ENCODE measurements at places on chromosomes 16 and 17. TPM values are rescaled to one million over a fixed set of nuclear protein-coding genes. Genes with fewer than 3 reads are reported as not detected.

- DNase-seq: no peak
Measured at GRCh38 chr16:19810817-19811731, 73.6 kb downstream of the GPRC5B start.

DNA sequence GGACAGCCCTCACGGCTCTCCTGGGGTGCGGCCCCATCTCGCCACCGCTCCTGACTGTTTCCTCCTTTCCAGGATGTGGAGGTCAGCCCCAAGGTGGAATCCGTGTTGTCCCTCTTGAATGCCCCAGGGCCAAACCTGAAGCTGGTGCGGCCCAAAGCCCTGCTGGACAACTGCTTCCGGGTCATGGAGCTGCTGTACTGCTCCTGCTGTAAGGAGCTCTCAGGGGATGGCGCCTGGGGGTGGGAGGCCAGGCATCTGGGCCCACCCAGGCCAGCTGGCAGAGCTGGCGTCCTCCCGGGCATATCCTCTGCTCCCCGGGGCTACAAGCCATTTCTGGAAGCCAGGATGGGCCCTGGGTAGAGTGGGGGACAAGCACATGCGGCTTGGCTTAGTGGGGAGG lies 13.2 kb downstream of the IL34 start:
- peak; percentile 31 for DNase-seq

- DNase-seq: no peak
Measured at GRCh38 chr16:57262841-57263540, 17.9 kb downstream of the ARL2BP start.

GRCh38 chr16:81397879-81398520 lies 46.6 kb upstream of the CMIP start:
- no peak for DNase-seq

DNA sequence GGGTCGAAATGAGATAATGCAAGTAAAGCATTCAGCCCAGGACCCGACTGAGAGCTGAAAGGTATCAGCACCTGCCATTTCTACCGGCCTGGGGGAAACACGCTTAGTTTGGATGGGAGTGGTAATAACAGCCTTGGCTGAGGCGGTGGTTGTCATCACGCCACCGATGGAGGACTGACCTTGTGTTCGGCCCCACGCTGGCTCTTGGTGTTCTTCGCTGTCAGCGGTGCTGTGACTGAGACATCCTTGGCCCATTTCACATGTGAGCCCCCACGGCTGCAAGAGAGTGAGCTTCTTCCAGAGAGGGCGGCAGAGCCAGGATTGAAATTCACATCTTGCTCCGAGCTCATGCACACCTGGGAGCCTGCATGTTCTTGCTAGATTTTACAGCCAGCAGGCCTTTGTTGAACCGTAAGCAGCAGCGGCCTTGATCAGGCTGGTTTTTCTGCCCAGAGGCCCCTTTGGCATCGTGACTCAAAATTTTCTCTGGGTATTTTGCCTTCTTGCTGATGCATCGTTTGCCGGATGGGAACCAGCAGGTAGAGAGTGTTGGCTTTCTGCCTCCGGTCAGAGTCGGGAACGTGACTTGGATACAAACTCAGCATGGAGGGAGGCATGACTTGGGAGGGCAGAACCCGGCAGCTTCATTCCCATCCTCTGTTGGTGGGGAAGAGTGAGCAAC lies 341.5 kb downstream of the SNX29 start:
- no peak for DNase-seq

DNA sequence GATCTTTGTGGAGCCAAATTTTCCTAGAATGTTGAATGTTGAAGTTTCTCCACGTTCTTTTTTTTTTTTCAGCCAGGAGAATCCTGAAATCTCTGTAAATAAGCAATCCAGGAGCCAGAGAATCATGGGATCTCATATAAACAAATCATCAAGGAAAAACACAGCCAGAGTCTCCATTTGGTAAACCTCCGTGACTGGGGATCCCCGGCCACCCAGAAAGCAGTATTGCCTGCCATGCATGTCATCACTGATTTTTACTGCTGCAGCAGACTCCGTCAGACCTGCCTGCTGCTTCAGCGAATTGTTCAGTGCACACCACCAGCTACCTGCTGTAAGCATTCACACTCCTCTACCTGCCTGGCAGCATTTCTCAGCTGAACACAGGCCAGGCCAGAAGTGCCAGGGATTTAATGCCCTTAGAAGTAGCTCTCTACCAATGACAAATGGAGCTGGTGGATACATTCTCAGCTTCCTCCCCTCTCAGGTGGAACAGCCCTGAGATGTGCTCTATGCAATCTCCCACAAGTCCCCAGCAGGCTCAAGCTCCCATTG lies 158.6 kb downstream of the CYLD start:
- DNase-seq: no peak

DNA sequence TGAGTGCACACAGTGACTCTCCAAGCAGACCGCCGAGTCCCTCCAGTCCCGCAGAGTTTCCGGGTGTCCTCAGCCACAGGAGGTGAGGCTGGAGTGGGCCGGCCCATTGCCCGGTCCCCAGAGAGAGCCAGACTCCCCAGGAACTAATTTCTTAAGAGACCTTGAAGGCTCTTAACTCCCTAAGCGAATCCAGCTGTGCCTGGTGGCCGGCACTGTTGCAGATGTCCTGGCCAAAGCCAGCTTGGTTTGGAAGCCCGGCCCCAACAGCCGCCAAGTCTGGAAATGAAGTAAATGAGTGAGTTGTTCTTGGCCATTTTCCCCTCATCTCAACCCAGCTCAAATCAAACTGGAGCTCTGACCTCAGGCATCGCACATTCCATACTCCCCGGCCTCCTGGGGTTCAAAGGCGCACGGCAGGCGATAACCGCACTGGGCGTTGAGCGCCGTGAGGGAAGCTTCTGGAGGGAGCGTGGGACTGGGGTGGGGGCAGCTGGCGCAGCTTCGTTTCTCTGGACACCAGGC lies 42.0 kb downstream of the CMIP start:
- no peak for DNase-seq

C1QL1 gene
- total RNA-seq: 6.4 TPM

CMTM1 gene
- total RNA-seq: 2.6 TPM

RHBDL3 gene
- total RNA-seq: 12.5 TPM

CDH16 gene
- not detected for total RNA-seq
